ENCODE measurements at places on chromosomes 12 and 14. TPM values are rescaled to one million over a fixed set of nuclear protein-coding genes. Genes with fewer than 3 reads are reported as not detected.

- no peak for DNase-seq
Observed at GRCh38 chr14:99186956-99187690, 84.9 kb downstream of the BCL11B start.

DNA sequence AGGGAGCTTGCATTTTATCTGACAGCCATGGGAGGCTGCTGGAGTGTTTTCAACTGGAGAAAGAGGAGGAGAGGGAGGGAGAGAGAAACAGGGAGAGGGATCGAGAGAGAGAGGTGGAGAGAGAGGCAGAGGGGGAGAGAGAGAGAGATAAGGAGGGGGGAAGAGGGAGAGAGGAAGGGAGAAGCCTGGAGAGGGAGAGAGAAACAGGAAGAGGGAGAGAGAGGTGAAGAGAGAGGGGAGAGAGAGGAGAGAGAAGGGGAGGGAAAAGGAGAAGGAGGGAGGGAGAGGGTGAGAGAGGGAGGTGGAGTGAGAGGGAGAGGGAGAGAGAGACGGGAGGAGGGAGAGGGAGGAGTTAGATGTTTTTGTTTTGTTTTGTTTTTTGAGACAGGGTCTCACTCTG is 45.6 kb downstream of the DNAH10 start:
- DNase-seq = no peak

DNA sequence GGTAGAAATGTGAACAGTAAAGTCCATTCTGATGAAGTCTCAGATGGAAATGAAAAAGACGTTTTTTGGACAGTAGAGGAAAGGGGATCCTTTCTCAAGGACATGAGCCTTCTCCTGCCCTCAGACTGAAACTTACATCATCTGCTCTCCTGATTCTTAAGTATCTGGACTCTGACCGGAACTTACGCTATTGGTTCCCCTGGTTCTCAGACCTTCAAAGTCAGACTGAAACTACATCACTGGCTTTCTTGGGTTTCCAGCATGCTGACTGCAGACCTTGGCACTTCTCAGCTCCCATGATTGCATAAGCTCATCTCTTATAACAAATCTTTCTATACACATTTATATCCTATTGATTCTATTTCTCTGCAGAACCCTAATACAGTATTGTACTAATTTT is 291.0 kb downstream of the SNAPC1 start:
- no peak for DNase-seq

- no peak for DNase-seq
Observed at GRCh38 chr14:104019806-104020205, 65.7 kb upstream of the ASPG start.

DNA sequence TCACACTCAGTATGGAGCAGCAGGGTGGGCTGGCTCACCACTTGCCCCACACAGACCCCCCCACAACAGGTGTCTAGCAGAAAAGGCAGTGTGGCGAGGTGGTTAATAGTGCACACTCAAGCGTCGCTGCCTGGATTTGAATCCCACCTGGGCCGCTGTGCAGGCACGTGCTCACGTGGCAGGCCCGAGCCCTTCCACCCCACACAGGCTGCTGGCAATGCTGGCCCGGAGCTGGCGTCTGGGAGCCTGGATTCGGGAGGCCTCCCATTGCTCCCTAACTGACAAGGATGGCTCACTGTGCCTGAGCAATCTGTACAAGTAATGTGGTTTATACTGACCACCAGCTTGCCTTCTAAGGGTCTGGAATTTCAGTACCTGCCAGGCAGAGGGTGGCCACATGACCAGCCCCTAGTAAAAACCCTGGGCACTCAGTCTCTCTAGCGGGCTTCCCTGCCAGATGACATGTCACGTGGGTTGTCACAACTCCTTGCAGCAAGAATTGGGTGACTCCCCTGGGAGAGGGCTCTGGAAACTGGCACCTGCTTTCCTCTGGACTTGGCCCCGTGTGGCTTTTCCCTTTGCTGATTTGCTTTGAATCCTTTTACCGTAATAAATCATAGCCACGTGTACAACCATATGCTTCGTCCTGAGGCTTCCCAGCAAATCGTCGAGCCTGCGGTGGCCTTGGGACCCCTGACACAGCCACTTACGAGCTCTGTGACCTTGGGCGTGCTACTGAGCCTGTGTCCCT is 72.8 kb downstream of the SCARB1 start:
- no peak for DNase-seq

DNA sequence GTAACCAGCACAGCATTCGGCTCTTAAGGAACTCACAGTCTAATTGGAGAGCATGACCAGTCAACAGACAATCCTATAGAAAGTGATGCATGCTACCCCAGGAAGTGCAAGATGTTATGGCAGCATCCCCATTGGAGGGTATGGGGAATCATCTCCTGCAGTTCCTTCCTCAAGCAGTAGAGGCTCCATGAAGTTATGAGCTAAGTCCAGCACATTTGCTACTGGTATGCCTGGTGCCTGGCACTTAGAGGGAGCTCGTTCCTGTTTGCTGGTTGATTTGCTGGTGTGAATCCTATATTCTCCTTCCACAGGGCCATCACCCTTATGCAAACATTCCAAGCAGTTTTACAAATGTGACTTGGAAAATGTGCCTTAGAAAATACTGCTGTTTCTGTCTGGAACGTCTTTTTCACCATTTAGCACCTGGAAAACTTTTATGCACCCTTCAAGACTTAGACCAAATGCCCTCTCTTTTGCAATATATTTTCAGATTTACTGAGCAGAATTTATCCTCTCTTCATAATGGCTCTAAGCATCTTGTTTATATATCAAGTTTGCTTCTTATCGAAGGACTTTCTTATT is 136.1 kb upstream of the WSCD2 start:
- DNase-seq = peak; percentile 62

The ATXN2 gene
- 8.7 TPM for total RNA-seq

DNA sequence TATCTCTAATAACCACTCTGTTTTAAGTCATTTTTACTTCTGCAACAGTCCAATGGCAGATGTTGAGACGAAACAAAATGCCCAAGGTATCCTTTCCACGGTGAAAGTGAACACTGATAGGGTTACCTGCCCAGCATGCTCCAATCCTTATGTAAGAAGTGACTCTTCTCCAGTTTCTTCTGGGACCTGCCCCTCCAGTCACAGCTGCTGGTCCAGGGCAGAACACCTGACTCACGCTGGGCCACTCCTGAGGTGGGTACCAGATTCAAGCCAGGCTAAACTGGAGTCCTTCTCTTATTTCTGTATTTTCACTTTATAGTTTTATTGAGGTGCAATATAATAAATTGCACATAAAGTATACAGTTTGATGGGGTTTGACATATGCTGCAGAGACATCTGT is 16.7 kb downstream of the NT5DC3 start:
- DNase-seq = no peak

DNA sequence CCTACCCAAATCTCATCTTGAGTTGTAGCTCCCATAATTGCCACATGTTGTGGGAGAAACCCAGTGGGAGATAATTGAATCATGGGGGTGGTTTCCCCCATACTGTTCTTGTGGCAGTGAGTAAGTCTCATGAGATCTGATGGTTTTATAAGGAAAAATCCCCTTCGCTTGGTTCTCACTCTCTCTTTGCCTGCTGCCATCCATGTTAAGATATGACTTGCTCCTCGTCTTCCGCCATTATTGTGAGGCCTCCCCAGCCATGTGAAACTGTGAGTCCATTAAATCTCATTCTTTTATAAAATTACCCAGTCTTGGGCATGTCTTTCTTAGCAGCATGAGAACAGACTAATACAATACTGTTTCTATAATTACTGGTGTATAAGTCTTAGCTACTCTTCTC is 6.5 kb upstream of the BCAT1 start:
- DNase-seq = no peak

The HHIPL1 gene
- total RNA-seq = 1.2 TPM

The SAMD15 gene
- under 0.01 TPM for total RNA-seq

DNA sequence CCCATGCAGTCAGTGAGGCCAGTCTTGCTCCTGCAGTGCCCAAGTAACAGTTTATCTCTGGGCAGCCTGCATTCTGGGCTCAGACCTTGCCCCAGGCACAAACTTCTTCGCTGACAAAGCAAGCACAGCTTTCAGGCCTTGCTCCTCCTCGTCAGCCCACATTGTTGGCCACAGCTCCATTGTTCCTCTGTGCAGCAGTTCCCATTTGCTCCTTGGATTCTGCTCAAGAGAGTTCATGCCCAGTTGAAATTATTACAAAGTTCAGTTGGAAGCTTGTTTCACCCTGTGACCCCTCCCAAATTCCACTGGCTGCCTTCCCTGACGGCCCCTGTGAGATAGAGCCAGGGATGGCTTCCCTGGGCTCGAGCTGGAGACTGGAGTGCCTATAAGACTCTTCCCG is 163.4 kb upstream of the DDHD1 start:
- DNase-seq = no peak

DNA sequence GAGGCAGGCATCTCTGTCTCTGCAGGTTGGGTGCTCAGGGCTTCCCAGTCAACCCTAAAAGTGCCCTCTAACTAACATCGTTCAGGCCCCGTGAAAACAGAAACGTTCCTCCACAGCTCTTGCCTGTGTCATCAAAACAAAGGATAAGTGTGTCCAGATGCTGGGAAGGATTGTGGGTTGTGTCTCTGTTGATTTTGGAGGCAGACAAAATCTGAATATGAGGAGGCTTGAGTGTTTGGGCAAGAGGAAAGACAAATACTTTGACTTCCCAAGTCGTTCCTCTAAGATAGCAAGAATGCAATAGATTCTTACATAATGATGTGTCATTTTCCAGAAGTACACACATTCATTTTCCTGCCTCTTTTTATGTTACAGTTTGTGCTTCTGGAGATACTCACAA is 52.9 kb downstream of the SERPINA3 start:
- peak; percentile 20 for DNase-seq

The GARIN6 gene
- not detected for total RNA-seq

GRCh38 chr14:96583569-96584041 is 81.4 kb downstream of the PAPOLA start:
- no peak for DNase-seq

DNA sequence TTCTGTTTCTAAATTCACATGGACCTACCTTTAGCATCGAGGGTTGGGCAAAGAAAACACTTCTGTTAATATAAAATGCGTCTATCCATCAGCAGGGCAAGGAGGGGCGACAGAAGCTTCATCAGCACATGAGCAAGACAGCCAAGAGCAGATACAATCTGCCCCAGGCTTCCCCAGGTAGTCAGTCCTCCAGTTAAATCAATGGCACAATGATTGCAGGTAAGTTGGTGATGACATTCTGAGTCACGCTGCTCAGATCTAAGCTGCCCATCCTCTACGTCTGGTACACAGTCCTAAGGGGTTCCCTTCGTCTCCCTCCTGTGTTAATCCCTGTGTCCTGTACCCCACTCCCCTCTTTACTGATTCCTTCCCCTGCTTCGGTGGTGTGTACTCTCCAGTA is 38.8 kb downstream of the MAP3K9 start:
- peak; percentile 97 for DNase-seq

- no peak for DNase-seq
Observed at GRCh38 chr12:96050139-96050538, 14.8 kb upstream of the LTA4H start.

- peak; percentile 14 for DNase-seq
Observed at GRCh38 chr14:29085546-29085945, 319.0 kb downstream of the FOXG1 start.

- no peak for DNase-seq
Observed at GRCh38 chr12:13444076-13444475, 247.6 kb downstream of the EMP1 start.

- DNase-seq = peak; percentile 30
Observed at GRCh38 chr14:54642801-54643695, 76.1 kb downstream of the SAMD4A start.

The SIX6 gene
- not detected for total RNA-seq

- peak; percentile 45 for DNase-seq
Observed at GRCh38 chr12:11171969-11172675, 1.1 kb downstream of the SMIM10L1 start.

DNA sequence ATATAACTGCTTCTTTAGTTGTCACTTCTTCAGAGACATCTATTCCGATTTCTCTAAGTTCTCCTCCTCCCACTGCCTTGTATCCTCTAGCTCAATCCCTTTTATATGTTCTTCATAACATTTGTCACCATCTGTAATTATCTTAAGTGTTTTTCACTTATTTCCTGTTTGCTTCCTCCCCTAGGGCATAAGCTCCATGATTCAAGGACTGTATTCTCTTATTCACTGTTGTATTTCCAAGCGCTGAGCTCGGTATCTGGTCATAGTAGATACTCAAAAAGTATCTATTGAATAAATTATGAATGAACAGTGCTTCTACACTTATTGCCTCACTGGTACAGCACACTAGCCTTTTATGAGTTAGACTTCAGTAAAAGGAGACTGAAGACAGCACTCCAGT is 109.0 kb upstream of the TMPO start:
- no peak for DNase-seq

The CACNB3 gene
- 7.4 TPM for total RNA-seq

The MORN3 gene
- 0.79 TPM for total RNA-seq

DNA sequence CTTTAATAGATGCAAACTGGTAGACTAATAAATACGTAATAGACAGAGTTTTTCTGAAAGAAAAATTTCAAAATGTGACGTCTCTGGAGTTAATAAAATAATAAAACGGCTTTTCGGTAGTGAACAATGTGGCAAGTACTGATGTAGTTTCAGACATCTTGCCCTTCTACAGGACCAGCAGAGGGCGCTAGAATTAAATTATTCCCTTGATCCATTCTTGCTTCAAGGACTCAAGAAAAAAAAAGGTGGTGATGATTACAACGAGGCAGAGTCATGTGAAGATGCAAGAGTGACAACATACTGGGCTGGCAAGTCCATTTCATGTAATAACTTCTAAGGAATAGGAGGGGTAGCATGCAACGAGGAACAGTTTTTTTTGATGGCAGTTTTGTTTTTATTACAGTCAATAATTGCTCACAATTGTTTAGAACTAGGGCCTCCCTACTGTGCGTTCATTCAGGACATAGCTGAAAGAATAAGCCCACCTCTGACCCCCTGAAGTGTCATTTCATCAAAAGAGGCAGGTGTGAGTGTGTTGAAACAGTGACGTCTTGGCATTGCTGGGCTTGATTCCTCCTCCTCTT is 101.0 kb upstream of the GZMB start:
- DNase-seq = peak; percentile 64

- DNase-seq = no peak
Observed at GRCh38 chr14:82562881-82563280, 1029.2 kb upstream of the SEL1L start.

DNA sequence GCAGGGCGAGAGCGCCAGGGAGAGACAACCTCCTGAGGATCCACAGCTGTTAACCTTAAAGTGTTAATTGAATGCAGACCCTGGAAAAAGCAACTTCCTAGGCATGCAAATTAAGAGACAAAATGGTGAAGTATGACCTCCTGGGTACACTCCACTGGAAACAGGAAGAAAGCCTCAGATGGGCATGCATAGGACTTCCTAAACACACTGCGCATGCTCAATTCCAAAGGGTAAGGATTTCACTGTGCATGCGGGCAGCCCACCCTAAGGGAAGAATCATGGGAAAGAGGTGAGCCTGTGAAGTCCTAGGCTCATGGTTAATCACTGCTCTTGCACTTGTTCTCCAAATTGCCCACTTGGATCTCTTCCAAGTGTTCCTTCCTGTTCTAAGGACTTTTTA is 80.5 kb upstream of the CAPRIN2 start:
- no peak for DNase-seq

The SERPINA10 gene
- total RNA-seq = not detected

- DNase-seq = peak; percentile 64
Observed at GRCh38 chr12:71935594-71935993, 3.1 kb upstream of the TPH2 start.
